ENCODE measurements at places on chromosomes 16 and 17.

DNA sequence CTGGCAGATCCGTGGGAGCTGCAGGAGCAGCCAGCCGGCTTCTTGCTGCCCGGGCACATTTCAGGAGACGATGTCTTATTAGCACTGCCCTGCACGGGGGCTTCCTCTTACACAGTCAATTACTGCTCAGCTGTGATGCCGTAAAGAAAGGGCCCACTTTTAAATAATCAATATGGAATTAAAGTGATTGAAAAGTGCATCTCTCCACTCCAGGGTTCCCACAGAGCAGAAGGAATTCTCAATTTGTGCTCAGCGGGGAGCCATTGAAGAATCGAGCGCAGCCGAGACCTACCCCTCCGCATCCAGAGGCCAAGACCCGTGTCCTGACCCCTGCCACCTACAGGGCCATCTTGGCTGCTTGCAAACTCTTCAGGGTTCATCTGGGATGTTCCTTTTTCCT, 399.4 kb upstream of the C16orf82 start:
- no peak for DNase-seq

GRCh38 chr16:78655331-78656113, 556.1 kb downstream of the WWOX start:
- no peak for DNase-seq

DNA sequence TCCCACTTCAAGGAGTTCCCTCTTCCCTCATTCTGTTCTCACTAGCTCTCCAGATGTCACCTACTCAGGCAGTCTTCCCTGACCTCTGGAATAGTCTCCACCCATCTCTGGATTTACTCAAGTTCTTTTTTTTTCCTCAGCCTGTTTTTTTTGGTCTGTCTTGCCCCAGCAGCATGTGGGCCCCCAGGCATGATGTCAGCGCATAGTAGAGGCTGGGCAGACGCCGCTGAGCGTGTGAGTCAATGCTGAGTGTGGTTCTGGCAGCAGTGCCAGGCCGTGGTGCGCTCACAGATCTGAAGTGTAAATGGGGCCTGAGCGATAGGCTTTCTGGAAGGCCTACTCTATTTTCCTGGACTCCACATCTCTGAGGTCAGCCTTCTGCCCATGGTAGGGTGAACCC, 2.7 kb upstream of the KCNJ18 start:
- DNase-seq, result no peak

GRCh38 chr17:51373489-51374152, 113.3 kb downstream of the UTP18 start:
- DNase-seq, result no peak

DNA sequence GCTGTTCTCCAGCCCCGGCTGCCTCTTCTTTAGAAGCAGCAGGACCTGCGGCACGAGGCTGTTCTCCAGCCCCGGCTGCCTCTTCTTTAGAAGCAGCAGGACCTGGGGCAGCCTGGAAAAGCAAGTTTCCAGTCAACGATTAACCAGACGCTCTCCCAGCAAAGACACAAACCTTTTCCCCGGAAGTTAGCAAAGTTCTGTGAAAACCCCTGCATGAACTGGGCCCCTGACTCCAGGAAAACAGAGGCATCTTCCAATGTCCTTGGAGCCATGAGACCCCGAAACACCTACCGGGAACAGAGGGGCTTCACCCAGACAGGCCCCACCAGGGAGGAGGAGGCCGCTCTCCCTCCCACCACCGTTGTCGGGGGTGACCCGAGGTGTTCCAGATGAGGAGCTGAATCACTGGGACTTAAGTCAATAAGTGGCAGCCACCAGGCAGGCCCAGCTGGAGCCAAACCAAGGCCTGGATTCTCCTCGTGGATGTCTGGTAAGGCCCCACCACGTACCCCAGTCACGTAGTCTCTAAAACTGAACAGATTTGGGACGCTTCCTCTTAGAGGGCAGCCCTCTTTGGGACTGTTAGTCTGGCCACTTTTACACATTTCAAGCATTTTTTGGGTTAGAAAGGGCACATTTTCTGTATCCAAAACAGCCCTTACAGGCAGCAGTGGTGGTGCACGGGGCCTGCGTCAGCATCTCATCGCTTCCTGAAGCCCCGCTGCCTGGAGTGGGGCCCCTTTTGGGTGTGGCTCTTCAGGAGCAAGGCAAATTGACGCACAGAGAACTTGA, at the start of gene RPH3AL:
RPH3AL (minus strand) TSS at position 387 of the 792 bp plus-strand sequence. CDS start 25,264 bp downstream, outside the sequence.
- DNase-seq, result no peak

GRCh38 chr16:73143002-73143401, 95.1 kb upstream of the ZFHX3 start:
- DNase-seq, result no peak

Measured in stimulated activated CD8-positive, alpha-beta memory T cell treated with anti-CD3 and anti-CD28 coated beads, Interleukin-4, amount 100 ng/mL, for 1 hour (primary cell).